ENCODE measurements at places on chromosomes 2 and 18. TPM values are rescaled to one million over a fixed set of nuclear protein-coding genes. Genes with fewer than 3 reads are reported as not detected.

DNA sequence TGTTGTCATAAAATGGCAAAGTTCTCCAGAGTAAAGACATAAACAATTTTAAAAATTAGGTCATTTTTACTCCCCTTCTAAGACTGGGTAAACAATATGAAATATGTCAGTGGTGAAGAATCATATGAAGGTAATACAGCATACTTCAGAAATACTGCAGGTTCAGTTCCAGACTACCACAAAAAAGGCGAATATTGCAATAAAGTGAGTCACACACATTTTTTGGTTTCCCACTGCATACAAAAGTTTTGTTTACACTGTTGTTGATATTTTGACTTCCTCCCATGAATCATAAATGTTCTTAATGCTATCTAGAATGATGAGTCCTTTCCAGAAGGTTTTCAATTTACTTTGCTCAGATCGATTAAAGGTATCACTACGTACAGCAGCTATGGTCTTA is 73.5 kb downstream of the SMC6 start:
- DNase-seq = no peak

DNA sequence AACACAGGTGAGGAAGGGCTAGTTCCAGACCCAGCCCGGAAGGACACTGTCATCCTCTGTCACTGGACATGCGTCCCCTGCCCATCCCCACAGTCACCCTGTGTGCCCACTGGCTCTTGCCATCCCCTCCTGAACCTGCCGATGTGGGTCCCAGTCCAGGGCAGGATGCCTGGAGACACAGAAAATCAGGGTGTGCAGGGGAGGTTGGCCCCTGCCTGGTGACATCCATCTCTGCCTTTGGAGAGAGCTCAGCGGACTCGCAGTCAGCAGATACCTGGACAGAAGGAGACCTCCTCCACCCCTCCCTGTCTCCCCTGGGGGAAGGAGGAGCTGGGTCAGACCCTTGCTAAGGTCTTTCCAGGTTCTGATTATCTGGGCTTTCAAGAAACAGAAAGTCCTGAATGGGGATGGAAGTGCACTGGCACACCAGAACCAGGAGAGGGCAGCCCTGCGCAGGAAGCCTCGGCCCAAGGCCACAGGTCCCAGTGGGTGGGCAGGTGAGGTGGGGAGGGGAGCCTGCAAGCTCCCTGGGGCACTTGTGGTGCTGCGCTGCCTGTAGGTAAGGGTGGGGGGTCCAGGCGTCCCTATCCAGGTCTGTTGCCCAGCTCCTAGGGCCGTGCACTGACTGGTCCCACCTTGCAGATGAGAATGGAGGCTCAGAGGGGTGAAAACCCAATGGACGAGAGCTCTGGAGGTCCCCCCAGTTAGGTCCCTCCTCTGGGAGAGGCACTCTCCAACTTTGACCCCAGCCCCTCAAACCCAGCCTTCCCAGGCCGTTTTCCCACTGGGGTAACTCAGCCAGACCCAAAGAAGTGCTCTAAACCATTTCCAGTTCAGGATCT is 9.7 kb upstream of the OTOS start:
- peak; percentile 59 for DNase-seq

The EGR4 gene
- not detected for total RNA-seq

DNA sequence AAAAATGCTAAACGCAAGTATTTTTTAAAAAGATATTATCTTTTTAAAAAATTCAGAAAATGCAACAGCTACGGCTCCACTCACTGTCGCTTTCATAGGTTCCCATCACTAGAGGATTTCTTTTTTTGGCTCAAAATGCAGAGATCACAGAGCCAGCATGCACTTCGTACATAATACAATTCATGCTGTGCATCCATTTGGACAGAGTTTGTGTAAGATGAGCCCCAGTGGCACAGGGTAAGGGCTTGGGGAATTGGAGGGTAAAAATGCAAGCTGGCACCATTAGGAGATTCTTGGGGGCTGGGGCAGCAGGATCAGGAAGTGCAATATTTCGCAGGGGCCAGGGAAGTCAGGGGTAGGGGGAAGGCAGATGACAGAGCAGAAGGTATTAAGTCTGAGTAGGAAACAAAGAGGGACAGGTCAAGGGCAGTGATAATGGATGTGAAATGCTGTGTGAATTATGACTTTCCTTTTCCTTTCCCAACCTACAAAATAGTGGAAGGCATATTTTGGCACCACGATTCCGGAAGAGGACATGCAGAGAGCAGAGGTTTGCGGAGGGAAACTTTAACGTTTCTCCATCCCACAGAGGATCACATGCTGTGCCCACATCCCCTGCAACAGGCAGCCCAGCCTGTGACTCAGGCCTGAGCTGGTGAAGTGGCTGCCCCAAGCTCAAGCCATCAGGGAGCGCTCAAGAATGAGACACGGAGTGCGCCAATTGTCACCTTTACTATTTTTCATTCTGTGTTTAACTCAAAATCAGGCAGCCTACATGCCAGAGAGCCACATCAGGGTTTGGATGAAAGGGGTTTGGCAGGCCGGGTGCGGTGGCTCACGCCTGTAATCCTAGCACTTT is 4.7 kb downstream of the CAPG start:
- peak; percentile 44 for DNase-seq

- no peak for DNase-seq
Observed at GRCh38 chr2:95316466-95317122, 19.4 kb downstream of the KCNIP3 start.

DNA sequence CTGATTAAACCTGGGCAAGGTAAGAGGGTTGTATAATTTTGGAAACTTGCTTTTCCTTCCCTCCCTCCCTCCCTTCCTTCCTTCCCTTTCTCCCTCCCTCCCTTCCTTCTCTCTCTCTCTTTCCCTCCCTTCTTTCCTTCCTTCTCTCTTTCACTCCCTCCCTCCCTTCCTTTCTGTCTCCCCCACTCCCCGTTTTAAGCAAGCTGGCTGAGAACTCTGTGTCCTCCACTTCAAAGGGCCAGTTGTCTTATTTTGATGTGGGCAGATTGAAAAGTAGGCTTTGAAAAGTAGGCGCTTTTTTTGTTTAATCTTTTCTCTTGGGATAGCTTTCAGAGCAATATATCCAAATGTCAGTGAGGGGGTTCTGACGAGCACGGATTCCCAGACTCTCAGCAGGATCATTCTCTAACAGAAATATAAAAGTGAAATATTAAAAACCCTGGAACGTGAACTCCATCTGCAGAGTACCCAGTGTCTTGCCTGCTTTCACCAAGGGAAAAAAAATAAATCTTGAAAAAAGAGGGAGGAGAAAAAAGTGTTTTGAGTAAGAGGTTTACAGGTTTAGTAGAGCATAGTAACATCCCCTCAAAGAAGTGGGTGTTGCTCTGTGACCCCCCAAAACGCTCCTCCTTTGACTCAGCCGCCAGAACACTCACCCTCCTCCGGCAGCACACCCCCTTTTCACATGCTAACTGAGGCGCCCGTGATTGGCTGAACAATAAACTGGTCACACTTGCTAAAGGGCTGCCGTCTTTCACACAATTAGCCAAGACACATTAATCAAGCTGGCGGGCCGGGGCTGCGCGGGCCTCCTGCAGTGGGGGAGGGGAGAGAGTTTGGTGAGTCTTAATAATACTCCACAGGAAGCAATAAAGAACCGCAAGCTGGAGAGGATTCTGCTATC is 52.2 kb downstream of the CDK15 start:
- no peak for DNase-seq

The METTL4 gene
- total RNA-seq = 1.3 TPM

The ALPP gene
- total RNA-seq = not detected

The LAMA3 gene
- total RNA-seq = 4.7 TPM

DNA sequence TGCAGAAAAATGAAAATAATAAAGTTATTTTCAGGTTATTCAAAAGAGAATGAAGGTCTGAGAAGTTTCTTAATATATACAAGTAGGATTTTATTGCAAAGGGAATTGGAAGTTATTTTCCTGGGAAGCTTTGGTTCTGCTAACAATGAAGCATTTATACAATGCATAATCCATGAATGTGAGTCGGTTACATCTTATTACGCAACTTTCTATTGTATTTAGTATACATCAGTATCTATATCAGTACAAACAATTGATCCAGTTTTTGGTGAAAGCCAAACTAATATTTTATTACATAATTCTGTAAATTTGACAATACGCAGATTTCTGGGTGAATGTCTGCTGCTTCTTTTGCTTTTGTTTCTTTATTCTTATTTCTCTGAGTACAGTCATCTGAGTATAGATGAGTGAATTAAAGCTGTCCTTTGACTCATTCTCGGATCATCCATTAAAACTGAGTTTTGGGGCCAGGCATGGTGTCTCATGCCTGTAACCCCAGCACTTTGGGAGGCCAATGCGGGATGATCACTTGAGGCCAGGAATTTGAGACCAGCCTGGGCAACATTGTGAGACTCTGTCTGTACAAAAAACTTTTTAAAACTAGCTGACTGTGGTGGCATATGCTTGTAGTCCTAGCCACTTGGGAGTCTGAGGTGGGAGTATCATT is 108.5 kb downstream of the SOCS6 start:
- no peak for DNase-seq

GRCh38 chr2:24771061-24771460 is 22.1 kb downstream of the PTRHD1 start:
- no peak for DNase-seq

The CFAP65 gene
- 0.06 TPM for total RNA-seq

DNA sequence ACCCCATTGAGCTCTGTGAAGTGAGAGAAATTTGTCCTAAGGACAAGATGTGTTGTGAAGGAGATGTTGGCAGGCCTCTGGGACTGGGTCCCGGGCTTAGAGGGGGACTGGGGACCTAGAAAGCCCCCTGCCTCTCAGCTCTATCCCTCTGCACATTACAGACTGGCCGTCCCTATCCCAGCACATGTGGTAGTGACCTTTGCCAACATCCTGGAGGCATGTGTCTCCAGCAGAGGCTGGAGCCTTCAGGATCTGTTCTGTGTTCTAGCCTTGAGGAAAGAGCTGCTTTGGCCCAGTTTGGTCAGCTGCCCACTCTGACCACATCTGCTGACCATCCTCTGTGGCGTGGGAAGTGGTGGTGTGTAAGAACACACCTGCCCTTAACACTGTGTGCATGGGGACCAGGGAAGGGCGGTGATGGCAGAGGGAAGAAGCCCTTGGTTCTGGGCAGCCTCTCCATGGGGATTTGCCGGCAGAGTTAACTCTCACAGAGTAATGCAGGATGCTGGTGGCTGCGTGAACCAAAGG is 33.4 kb downstream of the NCK2 start:
- no peak for DNase-seq

DNA sequence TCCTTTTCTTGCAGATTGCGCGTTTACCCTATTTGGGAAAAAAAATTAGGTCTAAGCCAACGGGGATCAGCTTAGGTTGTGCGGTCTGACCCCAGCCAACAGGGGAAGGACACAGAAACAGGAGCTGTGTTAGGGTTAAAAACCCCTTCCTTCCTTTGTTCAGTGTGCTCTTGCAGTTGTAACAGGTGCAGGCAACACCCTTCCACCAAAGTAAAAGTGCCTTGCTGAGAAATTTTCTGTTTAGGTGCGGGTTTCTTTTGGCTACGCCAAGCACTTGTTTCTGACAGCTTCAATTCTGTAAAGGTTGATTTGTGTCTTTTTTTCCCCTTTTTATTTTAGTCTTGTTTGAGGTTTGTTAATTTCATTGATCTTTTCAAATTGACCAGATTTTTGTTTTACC is 92.5 kb downstream of the PTPN4 start:
- DNase-seq = no peak

DNA sequence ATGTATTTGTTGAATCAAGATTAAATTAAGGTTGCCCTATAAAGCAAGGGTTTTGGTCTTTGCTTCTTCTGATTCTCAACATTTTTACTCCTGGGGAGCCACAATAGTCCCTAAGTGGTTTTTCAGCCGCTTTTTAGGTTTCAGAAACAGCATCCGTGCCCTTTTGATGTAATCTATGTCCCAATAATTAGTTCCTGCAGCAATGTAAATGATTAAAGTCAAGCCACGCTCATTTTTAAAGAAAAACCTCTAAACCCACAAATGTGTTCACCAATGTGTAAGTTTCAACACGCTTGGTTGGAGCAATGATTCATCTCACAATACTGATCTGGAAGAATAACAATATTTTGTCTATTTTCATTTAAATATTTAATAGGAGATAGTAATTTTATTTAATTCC is 5.6 kb downstream of the ARL4C start:
- DNase-seq = no peak

DNA sequence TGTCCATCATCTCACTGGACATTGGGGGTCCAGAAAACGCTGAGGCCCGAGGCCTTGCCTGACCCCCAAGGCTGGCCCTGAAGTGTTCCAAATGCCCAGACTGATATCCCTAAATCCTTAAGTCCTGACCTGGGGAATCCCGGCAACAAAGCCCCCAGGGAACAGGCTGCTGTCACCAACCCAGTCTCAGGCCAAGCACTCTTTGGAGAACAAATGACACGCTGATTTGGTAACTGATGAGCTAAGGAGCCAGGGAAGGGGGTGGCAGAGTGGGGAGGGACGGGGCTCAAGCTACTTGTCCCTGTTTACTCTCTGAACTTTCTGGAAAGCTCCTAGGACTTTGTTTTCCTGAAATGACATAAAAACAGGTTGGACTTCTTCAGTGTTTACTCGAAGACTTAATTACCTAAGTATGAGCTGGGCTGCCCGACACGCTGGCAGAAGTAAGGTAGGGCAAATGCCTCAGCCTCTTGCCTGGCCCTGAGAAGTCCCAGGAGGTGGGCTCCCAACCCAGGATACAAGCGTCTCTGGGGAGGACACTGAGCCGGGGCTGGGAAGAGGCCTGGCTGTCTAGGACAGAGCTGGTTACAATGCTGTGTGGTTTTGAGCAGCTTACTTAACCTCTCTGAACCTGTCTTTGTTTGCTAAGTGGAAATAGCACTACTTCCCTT is 105.5 kb upstream of the GLI2 start:
- DNase-seq = no peak

- no peak for DNase-seq
Observed at GRCh38 chr18:39162013-39162827, 1596.6 kb upstream of the CELF4 start.

The EPB41L3 gene
- total RNA-seq = 169 TPM
